ENCODE measurements at places on chromosomes 16 and 17.
A peak's percentile ranks its signal among the peaks of the same experiment; 100 is the strongest.

- no peak for DNase-seq
Measured at GRCh38 chr17:28882154-28882895, 15.2 kb downstream of the FLOT2 start.

DNA sequence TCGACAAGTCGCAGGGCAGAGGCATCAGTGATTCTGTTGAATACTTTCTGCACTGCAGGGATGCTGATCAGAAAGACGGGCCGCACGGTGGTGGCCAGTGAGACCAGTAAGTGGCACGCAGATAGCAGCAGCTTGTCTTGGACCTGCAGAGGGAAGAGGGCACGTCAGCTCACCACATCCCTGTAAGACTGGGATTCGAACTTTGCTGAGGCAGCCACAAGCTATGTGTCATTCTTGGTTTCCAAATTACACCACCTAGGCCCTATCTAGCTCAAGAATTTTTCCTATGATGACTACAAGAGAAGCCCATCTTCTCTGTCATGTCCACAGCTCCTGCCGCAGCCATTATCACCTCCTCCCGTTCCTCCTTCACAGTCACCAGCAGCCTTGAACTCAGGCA lies 49.4 kb upstream of the GSG1L start:
- no peak for DNase-seq

GRCh38 chr16:19589771-19590302 lies 34.3 kb downstream of the VPS35L start:
- DNase-seq: no peak

- DNase-seq: peak; percentile 98
Measured at GRCh38 chr16:67841816-67842508, at the start of gene THAP11. TSS of gene THAP11 (plus strand) at chr16:67842320. CDS start at chr16:67842555, 235 bp downstream.

- no peak for DNase-seq
Measured at GRCh38 chr17:69348429-69348828, 21.5 kb upstream of the ABCA5 start.

DNA sequence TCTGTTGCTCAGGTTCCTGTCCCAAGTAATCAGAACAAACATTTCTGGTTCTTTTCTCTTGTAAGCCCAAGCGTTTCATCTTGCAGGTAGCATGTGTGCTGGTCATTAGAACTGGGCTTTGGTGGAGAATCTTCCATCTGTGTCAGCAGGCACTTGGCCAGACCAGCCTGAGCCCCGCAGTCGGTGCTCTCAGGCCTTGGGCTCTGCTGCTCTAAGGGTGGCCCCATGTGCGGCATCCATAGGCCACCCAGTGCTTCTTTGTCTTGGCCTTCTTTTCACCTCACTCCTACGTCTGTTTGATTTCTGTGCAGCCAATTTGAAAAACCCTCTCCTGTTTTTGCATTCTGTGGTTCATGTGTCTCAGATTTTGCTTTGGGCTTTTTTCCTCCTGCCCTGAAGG lies 51.6 kb downstream of the PLD6 start:
- no peak for DNase-seq

DNA sequence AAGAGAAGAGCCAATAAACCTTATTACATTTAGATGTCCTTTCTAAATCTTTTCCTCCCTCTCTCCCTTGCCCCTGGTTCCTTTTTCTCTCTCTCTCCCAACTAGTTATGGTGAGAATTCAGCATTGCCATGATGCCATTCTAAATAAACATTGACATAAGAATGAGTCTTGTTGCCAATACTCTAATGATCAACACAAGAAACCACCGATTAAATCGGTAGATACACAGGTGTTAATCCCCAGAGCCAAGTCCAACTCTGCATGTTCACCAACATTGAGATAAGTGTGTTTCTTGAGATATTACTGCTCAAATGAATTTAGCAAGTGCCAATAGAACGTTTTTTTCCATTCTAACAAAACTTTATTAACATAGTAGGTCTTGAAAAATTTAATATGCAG lies 412.1 kb downstream of the KCNJ2 start:
- no peak for DNase-seq

DNA sequence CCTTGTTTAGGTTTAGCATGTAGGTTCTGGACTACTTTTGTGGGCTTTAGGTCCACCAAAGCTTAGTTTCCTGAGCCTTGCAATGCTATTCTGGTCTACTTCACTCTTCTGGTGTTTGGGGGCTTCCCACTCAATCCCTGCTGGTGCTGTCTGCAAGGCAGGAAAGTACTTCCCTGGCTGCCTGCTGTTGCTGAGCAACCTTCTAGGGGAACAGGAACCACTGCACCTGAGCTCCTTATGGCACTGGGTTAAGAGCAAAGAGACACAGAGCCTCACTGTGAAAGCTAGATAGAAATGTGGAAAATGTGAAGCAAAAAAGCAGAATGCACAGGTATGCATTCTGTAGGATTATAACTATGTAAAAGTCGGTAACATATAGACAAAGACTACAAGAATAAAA lies 17.0 kb downstream of the MPO start:
- peak; percentile 55 for DNase-seq

- no peak for DNase-seq
Measured at GRCh38 chr16:87965417-87965816, 14.2 kb downstream of the BANP start.

- no peak for DNase-seq
Measured at GRCh38 chr16:81697616-81698309, 81.3 kb upstream of the PLCG2 start.

GRCh38 chr16:77434022-77434529 lies 758 bp downstream of the ADAMTS18 start:
- DNase-seq: no peak

GRCh38 chr16:85738923-85739715 lies 11.8 kb downstream of the C16orf74 start:
- DNase-seq: no peak

GRCh38 chr17:65103896-65104295 lies 33.3 kb upstream of the RGS9 start:
- DNase-seq: no peak

DNA sequence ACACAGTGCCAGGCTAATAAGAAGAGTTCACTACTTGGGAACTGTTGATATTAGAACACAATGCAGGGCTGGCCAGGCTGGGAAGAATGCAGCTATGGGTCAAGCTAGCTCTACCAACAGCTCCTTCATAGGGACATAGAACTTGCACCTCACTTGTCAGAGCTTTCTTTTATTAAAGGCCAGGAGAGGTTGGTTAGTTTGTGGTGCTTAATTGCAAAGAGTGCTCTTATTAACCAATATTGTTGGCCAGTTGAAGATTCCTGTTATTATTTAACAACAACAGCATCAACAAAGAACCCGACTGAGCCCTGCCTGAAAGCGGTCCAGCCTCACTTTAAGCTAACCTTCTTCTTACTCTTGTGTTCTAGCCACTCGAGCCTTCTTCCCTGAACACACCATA lies 43.4 kb upstream of the ANKFN1 start:
- no peak for DNase-seq

GRCh38 chr16:15581127-15581815 lies 61.7 kb downstream of the MARF1 start:
- no peak for DNase-seq

Measured in esophagus muscularis mucosa (tissue), 4 donors.